ENCODE measurements at places on chromosomes 5 and 9.

DNA sequence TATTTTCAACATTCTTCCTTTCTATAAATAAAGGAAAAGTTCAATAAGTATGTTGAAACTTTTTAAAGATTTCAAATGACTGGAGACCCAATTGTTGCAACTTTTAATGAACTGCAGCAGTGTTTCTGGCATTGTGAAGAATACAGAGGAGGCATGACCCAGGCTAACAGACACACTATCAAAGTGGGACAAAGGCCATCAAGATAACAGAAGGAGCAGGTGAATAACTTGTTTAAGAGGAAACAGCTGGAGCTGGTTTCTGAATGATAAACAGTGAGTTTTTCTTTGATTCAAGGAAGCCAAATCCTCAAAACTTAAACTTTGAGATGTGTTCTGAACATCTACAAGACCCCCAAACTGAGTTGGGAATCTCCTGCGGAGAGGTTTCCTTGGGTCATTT lies 734.6 kb downstream of the TLR4 start:
- DNase-seq: no peak

DNA sequence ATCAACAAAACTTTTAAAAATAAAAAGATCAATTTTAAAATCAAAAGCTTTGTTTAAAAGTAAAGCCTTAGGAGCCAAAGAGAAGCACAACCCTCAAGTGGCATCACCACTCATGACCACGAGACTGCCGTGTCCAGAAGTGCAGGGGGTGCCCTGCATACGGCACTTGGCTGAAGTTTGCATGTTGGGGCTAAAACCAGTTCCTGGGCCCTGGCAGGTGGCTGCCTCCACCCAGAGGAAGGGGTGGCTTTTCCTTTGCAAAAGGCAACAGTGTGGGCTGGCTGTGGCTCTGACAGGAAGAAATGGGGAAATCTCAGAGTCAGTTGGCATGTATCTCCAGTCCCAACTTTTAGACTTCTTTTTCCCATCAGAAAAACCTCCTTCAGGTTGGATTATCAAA lies 15.3 kb downstream of the TRMO start:
- DNase-seq: no peak

DNA sequence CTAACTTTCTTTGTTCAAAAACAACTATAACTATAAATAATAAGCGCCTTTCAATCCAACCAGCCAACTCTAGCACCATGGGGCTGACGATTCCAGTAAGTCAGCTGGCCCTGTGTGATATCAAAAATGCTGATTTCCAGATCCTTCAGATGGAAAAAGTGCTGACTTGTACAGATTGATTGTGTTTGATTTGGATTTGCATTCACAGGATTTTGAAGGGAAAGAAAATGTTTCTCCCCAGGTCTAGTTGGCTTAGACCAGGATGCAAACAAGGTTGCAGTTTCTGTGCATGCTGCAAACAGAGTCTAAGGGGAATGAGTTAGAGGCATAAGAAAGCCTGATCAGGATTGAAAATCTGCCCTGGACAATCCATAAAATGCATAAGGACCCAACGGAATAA lies 68.9 kb downstream of the SLC1A3 start:
- no peak for DNase-seq

GRCh38 chr5:59620535-59621212 lies 272.9 kb downstream of the PDE4D start:
- no peak for DNase-seq

DNA sequence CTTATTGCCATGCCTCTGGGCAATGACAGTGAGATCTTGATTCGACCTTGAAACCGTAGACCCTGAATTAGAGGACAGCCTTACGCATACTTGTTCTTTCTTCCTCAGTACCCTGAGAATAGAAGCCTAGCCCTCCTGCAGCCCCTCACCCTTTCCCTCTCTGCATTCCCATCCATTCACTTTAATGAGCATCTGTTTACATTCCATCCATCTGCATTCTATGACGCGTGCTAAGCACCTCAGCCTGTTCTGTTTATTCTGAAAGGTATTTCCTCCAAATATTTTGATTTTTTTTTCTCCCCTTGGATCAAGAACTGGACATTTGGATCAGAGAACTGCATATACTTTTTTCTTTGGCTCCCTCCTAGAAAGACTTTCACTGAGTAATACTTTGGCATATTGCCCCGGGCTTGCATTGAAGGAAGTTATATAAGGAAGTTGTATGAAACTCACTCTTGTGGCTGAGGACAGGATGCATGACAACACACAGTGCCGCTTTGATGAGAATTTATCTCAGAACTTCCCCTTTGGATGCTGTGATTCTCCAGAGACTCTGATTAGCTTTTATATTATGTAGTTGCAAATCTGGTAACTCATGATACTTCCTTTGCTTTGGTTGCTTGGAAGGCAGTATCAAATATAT lies 15.7 kb downstream of the TMEM8B start:
- DNase-seq: no peak

DNA sequence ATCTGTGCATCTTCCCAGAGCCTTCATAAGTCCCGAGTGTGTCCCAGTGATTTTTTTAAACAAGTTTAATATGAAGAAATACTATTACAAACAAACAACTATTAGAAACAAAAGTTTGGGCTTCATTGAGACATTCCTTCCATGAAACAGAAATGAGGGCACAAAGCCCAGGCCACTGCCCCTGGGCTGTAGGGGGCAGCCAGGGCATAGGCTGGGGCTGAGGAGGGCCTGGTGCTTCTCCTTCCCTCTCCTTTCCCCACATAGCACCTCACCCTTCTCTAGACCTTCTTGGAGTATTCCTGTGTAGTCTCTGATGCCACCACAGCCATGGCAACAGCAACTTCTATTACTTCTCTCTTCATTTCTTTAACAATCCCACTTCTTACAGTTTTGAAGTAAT lies 348.2 kb downstream of the IRX2 start:
- no peak for DNase-seq

Measured in stimulated activated CD4-positive, alpha-beta T cell treated with anti-CD3 and anti-CD28 coated beads, TNF-alpha, amount 100 ng/mL, for 1 hour (primary cell).